Uterus (tissue), 4 donors: ENCODE measurements at places on chromosomes 7 and 10. TPM values are rescaled to one million over a fixed set of nuclear protein-coding genes. Genes with fewer than 3 reads are reported as not detected.

Gene SKIDA1
- total RNA-seq = 0.26 TPM

Gene MYO1G
- total RNA-seq = 0.59 TPM

DNA sequence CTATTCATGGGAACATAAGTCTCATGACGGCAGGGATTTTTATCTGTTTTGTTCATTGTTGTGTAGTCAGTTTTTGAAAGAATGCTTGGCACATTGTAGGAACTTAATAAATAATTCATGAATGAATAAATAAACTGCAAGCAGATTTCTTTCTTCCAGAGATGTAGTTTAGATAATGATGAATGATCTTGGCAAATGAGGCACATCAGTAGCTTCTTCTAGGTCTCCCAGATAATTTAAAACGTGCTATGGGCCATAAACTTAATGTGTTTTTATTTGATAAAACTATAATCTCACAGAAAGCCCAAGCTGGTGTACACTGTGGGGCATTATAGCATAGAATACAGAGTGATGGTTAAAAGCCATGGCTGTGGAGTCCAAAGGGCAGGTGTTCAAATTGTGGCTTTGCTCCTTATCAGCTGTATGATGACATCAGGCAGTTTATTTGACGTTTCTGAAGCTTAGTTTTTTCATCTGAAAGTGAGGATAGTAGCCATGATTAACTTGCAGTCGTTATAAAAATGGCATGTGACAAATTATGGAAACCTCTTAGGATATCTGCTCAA is 3.5 kb downstream of the MGAM start:
- DNase-seq = no peak

GRCh38 chr10:91953600-91954160 is 30.1 kb downstream of the BTAF1 start:
- DNase-seq = no peak

GRCh38 chr10:61939902-61940301 is 38.4 kb downstream of the ARID5B start:
- DNase-seq = no peak

- DNase-seq = no peak
These were observed 192.3 kb downstream of the EVX1 start for GRCh38 chr7:27434756-27435400.

DNA sequence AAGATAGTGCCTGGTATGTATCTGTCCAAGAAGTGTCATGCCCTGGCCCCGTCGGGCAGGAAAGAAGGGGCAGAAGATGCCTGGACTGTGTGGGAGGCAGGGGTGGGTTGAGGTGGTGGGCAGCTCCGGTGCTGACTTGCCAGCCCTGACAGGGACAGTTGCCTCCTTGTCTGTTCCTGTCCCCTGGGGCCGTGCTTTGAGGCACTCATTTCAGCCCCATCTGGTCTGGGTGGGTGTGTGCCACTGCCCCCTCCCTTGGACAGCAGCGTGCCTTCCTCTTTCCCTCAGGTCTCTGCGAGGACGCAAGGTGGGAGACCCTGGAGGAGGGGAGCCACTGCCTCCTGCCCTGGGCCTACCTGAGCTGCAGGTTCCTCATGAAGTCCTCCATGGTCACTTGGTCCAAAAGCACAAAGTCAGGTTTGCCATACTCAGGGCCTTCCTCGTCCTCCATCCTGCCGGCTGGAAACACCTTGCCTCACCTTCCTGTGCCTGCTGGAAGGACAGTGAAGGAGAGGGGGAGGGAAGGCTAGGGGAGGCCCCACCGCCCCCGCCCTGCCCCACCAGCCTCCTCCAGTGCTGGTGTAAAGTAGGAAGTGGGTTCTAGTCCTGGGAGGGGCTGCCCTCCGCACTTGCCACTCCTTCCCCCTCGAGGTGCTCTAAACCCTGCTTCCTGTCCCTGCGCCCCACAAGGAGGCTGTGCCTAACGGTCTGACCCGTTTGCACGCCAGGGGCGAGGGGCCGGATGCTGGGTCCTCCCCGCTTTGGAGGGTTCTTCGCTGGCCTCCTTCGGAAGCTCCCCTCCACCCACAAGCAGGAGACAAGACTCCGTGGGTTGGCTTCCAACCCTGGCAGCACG is at the start of gene MYO1G:
MYO1G (minus strand) TSS at position 505 of the 856 bp plus-strand sequence; CDS start at position 451, 54 bp downstream.
- no peak for DNase-seq

- no peak for DNase-seq
These were observed 111.9 kb downstream of the SVIL start for GRCh38 chr10:29522918-29523317.

DNA sequence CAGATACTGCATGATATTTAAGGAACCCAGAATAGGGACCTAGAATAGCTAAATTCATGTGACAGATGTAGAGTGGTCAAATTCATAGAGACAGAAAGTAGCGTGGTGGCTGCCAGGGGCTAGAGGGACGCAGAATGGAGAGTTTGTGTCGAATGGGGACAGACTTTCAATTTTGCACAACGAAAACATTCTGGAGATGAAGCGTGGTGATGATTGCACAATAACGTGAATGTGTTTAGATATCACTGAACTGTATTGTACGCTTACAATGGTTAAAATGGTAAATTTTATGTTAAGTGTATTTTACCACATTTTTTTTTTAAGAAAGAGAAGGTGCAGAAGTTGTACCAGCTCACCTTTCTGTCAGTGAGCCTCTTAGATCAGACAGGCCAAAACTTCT is 137.8 kb upstream of the TNS3 start:
- no peak for DNase-seq

DNA sequence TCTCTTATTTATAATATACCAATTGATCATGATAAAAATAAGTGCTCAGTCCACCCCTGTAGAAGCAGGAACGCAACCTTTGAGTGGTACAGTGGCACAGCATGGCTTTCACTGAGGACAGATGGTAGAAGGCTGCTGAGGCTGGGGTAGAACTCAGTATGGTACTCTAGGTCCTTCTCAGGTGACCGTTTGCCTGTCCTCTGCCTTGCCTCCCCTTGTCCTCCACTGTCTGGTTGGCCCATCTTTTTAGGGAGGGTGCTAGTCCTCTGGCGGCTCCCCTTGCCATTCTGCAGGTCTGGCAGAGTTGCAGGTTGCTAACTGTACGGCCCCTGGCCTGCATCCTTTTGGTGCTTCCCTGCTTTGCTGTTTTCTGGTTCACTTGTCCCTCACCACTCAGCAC is 27.3 kb downstream of the SLC18A2 start:
- no peak for DNase-seq
